ENCODE measurements at places on chromosomes 12 and 14.

- DNase-seq = no peak
These were observed 921.8 kb downstream of the BCL11B start for GRCh38 chr14:98350213-98350612.

GRCh38 chr12:91057368-91058165 is at the start of gene KERA:
Gene KERA, minus strand, starts transcription at chr12:91058024. Its CDS starts 1,743 bp downstream, at chr12:91056281.
- DNase-seq = no peak

DNA sequence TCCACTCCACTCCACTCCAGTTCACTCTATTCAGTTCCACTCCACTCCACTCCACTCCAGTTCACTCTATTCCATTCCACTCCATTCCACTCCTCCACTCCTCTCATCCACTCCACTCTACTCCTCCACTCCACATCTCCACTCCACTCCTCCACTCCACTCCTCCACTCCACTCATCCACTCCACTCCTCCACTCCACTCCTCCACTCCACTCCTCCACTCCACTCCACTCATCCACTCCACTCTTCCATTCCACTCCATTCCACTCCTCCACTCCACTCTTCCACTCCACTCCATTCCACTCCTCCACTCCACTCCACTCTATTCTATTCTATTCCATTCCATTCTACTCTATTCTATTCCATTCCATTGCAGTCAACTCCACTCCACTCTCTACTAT is 9.8 kb downstream of the SERPINA5 start:
- DNase-seq = no peak

DNA sequence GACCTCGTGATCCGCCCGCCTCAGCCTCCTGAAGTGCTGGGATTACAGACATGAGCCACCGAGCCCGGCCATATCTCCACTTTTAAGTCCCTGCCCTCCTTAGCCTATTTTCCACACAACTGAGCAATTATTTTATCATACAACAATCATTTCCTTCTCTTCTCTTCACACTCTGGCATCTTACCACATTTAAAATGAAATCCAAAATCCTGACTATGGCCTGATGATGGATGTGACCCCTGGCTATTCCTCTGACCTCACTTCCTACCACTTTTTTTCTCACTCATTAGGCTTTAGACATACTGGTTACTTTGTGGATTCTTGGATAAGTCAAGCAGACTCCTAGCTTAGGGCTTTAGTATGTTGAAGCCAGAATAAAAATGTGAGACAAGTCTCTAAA is 21.9 kb upstream of the EID3 start:
- peak; percentile 60 for DNase-seq

GRCh38 chr12:56243731-56244181 is 13.9 kb downstream of the SLC39A5 start:
- DNase-seq = no peak

GRCh38 chr12:54439521-54440255 is 20.6 kb upstream of the ITGA5 start:
- DNase-seq = peak; percentile 90

DNA sequence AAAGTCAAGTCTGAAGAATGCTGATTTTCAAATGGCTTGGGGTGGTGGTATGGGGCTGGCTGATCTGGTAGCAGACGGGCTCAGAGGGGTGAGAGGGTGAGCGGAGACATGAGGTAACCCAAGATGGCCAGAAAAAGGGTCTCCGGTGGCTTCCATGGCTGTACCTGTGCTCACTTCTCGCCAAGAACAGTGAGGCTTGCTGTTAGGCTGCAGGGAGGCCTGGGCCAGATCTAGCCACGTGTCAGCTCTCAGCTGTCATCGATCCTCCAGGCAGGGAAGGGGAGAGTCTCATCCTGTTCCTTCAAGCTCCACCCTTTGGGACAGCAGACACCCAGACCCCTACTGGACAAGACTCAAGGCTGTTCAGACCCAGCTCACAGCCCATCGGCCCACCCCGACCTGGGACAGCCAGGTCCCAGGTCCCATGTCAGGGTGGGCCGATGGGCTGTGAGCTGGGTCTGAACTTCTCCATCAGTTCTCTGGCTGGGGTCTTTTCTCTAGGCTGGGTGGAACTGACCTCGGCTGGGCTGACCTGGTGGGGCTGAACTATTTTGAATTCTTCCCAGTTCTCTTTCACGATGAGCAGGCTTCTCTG is 9.0 kb downstream of the LRTM2 start:
- no peak for DNase-seq

DNA sequence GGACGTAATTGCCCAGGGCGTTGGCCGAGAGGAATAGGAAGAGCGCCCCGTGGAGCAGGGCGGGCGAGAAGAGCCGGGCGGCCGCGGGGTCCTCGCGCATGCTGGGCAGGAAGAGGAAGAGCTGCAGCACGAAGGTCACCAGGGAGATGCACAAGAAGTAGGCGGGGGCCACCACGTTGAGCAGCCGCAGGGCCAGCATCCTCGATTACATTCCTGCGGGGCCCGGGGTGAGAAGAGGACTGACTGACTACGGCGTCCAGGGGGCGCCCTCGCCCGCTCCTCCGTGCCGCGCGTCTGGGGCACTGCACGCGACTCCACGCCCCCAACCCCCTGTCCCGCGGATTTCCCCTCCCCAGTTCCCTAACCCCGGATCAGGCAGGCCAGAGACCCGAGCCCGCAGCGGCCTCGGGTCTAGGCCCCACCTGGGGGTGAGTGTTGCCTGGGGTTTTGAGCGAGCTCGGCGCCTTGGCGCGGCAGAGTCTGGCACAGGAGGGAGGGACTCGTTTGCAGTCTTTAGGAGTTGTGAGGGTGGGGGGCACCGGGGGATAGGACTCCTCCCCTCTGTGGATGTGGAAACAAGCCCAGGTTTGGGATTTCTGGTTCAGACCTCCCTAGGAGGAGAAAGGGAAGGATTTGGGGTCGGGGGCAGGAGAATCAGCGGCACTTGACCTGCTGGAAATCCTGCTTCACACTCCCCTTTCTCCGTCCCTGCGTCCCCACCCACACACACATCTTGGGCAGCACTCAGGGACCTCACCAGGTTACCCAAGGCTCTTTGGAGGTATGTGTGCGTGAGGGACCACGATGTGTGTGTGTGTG is 1.8 kb downstream of the ZDHHC22 start:
- DNase-seq = no peak

Measured in AG10803 (cell line).